Endothelial cell of coronary artery (primary cell): ENCODE measurements at places on chromosomes 5 and 9. TPM values are rescaled to one million over a fixed set of nuclear protein-coding genes. Genes with fewer than 3 reads are reported as not detected.

The ITK gene
- total RNA-seq, result not detected in 2 replicates

The CYSRT1 gene
- total RNA-seq, result 0.19 and 0.45 TPM in 2 replicates

The DND1 gene
- total RNA-seq, result 0.09 and 0.19 TPM in 2 replicates

The MAMDC2 gene
- 3.0 and 10.2 TPM in 2 replicates for total RNA-seq

The PTGDS gene
- 0.56 TPM in 1 of 2 replicates, not detected in the other for total RNA-seq

The NR2F1-AS1 gene
- 17.5 and 27.9 TPM in 2 replicates for total RNA-seq

The BNC2 gene
- total RNA-seq, result 15.3 and 21.1 TPM in 2 replicates

The IL17B gene
- not detected in 2 replicates for total RNA-seq

The ADCY2 gene
- not detected in 2 replicates for total RNA-seq

The AFAP1L1 gene
- 92.1 and 118 TPM in 2 replicates for total RNA-seq
